Stimulated activated CD8-positive, alpha-beta memory T cell treated with anti-CD3 and anti-CD28 coated beads, Interleukin-15, amount 100 ng/mL, for 1 hour (primary cell): ENCODE measurements at places on chromosomes 2 and 18.

DNA sequence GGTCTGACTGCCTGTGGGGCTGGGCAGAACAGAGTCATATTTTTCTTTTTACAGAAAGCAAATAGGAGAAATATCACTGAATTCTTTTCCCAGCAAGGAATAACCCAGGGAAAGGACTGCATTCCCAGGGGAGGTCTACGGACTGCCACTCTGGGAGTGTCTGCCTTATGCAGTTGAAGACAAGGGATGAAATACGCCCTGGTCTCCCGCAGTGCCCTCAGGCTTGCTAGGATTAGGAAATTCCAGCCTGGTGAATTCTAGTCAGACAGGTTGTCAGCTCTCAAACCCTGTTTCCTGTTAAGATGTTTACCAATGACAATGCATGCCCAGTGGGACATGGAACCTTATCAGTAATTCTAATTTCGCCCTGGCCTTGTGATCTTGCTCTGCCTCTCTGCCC lies 30.3 kb upstream of the PDK1 start:
- no peak for DNase-seq

- no peak for DNase-seq
Measured at GRCh38 chr2:227010433-227010832, 153.6 kb downstream of the COL4A4 start.

DNA sequence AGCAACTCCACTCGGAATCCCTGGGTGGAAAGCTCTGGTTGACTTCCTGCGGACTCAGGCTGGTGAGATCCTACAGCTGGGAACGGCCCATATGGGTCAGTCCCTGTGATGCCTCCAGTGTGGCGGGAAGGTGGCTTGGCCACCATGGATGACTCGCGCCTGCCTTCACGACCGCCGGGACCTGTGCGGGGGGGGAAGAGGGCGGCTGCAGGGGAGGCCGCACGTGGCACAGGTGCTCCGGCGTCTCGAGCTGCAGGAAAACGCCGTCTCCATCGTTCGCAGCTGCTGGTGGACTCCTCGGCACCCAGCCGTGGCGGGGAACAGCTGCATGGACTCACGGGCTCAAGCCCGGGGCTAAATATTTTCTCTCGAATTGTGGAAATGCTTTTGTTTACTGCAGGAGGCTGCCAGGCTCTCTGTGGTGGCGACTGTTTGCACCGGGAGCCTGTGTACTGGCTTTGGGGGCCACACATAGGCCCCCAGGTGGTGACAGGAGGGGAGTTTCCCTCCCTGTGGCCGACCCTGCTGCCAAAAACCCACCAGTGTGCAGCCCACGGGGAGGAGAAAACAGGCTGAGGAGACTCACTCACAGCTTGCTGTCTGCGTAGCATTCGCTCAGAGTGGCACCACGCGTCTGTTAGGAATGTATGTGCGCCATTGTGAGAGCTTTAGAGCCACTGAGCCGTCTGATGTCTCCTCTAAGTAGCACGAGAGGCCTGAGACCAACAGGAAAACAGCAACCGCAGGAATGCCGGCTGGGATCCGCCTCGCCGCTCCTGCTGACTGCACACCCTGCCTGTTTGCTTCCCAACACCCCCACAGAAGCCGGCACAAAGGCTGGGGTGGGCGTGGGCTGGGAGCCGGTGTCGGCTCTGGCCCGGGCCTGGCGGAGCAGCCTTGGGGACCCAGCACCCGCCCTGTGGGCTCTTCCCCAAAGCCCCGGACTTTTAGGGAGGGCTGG lies 89.2 kb downstream of the NFATC1 start:
- no peak for DNase-seq

DNA sequence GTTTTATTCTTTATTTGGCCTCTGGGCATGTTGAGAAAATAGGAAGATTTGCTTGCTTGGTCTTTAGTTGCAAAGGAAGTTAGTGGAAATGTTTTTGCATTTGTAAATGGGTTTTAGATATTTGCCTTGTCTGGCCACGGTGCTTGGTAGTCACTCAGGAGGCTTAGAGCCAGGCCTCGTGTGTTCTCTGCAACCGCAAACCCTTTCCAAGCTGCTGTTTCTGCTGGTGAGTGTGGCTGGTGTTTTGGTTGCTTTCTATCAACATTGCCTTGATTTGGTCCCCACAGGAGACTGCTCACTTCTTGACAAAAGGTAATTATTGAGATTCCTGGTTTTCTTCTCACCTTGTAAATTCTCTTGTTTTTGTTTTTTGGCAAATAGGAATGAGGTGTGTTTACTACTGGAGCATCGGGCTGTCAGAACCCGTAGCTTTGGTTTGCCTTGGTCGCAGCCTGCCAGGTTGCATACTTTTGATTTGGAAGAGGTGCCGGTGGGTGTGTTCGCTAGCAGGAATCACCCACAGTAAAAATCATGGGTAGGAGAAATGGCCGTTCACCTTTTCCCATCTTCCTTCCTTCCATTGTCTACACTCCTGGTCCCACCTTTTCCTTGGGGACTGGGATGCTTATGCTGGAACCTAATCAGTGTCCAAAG lies 15.8 kb downstream of the ASAP2 start:
- DNase-seq, result no peak

DNA sequence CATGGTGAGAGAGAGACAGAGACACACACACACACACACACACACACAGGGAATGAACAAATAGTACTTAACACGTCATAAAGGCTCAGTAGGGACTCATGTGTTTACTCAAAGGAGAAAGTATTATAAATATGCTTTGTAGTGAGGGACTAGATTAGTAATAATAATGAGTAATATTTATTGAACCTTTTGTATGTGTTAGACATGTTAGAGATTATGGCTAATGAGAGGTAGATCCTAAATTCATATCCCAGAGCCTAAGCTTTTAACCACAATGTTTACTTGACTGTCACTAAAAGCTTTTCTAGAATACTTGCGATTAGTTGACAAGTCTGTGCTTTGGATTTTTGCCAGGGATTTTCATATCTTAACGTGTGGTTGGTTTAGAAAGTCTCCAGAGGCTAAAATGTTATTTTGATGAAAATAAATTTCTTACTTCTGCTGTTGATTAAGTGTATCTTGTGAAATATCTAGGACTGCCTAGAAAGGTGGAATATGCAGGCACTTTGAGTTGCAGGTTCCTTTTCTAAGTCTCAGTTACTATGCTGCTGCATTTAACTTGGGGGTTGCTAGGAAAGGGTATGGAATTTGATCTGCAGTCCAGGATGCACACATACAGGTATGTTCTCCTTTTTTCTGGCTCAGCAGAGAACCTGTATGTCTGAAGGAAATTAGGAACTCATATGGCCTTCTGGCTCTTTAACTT lies 64.5 kb downstream of the UBR3 start:
- no peak for DNase-seq

- DNase-seq, result no peak
Measured at GRCh38 chr2:58557176-58557575, 316.1 kb upstream of the FANCL start.

GRCh38 chr2:37507703-37508102 lies 163.3 kb downstream of the QPCT start:
- DNase-seq, result no peak
